ENCODE measurements at places on chromosomes 11 and 22.

DNA sequence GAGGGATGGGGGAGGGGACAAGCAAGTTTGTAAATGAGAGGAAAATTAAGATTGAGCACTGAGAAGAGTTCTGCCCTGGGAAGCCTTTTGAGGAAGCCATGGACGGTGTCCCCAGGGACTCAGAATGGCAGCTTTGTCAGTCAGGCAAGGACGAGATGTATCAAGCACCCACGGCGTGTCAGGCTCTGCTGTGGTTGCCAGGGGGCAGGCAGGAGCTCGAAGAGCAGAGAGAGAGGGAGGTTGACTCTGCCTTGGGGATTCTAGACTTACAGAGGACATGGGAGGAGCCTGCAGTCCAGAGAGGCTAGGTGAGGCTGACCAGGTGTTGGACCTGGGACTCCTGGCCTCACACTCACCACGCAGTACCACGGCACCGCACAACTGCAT lies 29.1 kb upstream of the SYT7 start:
- no peak for DNase-seq

DNA sequence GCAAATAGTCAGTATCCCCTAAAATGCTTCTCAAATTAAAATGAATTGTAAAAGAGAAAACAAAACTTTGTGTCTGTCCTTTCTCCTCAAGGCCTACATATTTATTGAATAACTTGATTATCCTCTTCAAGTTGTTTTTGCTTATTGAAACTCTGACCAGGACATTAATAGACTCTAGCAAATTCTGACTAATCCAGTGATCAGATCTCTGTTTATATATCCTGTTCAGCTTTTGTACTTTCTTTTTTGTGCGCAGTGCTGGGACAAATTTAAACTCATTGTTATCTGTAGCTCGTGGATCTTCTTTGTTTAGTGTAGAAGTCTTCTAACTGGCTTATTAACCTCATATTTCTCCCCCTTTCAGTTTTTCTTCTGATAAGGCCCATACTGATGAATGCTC lies 139.9 kb upstream of the SORL1-AS1 start:
- no peak for DNase-seq

- DNase-seq: no peak
Measured at GRCh38 chr11:70826541-70827335, 425.6 kb downstream of the SHANK2 start.

GRCh38 chr11:100469835-100470234 lies 217.3 kb upstream of the ARHGAP42 start:
- no peak for DNase-seq

DNA sequence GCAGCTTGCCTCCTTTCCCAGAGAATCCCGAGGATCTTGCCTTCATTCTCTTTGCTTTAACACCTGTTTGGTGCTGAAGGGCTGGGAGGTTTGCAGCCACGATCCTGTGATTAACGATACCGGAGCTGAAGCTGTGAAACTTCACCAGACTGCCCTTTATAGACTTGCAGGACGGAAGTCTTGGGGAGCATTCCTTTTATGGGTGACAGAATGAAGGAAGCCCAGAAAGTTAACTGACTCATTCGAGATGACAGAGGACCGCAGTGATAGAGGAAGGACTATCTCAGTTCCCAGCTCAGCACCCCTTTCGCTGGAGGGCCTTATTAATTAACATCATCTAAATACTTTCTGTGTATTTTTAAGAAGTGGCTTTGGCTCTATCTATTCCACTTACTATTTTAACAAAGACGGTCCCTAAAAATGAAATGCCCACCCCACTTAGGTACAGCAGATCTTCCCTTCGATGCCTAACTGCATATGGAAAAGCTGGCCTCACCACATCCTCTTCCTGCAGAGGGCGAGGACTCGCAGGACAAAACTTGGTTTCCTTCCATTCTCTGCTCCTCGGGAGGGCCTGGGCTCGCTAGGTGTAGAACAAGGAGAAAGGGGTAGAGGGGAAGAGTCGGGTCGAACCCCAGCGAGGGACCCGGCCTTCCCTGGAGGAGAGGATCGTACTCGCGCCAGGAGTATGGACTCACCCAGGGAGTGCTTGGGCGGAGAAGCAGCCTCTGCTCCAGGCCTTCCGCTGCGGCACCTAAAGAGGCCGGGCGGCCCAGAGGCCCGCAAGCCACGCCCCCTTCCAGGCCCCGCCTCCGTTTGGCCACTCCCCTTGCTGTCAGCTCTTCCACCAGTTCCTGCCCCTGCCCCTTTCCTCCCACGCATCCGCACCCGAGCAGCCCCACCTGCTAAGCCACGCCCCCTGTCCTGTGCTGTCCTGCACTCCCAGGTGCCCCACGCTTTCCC lies 30.7 kb upstream of the USP47 start:
- DNase-seq: no peak

- no peak for DNase-seq
Measured at GRCh38 chr11:19714387-19715363, 2.0 kb downstream of the NAV2 start.

DNA sequence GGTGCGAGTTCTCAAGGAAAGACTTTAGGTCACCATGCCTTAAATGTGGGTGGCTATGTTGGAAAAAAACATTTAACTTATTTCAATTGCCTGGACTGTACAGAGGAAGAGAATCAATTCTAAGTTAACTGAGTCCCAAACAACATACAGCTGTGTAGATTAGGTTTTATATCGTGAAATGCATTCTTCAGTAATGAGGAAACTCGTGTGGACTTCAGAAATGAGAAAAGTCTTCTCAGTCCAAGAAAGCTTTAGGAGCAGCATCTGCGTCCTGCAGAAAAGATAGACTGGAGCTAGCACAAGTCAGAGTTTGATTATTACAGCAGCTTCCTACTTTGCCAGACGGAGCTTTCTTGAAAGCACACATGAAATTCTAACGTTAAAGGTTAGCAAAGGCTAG lies 673.0 kb downstream of the OPCML start:
- DNase-seq: no peak

DNA sequence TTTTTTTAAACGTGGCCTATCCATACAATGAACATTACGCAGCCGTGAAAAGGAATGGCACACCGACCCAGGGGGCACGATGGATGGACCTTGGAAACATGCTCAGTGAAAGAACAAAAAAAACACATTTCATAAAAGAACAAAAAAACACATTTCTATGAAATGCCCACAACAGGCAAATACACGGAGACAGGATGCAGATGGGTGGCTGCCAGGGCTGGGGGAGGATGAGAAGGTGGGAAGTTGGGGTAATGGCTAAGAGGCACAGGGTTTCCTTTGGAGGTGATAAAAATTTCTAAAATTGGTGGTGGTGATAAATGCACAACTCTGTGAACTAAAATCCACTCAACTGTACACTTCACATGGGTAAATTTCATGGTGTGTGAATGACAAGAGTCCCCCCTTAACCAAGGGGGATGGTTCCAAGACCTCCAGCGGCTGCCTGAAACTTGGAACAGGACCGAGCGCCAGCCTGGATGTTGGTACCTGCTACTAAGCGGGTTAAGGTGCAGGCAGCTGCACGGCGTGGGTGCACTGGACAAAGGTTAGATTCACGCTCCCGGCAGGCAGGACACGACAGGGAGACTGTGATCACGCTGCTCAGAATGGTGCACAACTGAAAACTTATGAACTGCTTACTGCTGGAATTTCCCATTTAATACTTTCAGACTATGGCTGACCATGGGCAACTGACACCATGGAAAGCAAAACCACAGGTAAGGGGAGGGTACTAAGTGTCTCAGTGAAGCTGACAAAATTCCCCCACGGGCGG lies 16.5 kb downstream of the BRD1 start:
- no peak for DNase-seq

GRCh38 chr11:118660681-118661424 lies 18.6 kb downstream of the TREH start:
- DNase-seq: no peak

GRCh38 chr22:34055525-34056200 lies 135.4 kb upstream of the LARGE1 start:
- no peak for DNase-seq

DNA sequence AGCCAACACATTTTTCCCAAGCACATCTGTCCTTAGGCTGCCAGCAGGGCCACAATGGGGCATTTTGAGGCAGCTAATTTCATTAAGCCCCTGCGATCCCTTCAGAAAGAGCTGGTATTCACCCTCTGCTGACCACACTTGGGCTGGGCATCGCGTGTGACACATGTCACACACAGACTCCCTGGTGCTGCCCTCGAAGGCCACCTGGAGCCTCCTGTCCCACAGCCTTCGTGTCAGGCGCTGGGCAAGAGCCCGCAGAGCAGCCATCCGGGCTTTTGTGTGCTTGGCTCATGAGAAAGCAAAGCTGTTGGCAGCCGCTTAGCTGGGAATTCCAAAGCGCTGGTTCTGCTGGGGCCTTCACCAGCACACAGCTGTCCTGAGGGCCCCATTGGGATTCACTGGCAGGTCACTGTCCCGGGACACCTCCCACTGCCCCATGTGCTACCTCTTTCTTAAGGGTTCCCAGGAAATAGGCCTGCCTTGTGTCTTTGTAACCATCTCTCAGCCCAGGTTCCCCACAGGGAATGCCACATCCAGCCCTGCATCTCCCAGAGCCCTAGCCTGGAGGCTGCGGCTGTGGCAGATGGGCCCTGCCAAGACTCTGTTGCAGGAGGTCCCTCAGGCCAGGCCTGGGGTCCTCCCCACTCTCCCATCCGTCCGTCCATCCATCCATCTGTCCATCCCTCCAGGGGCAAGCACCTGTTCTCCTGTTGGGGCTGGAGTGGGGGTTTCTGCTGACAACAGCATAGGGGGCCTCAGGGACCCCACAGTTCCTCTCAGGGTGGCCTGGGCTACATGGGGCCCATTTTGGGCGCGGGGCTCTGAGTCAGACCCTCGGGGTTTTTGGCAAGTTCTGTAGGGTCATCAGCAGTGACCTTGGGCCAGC lies 4.9 kb downstream of the CLDN5 start:
- DNase-seq: no peak

- no peak for DNase-seq
Measured at GRCh38 chr22:22449819-22450218, 58.7 kb downstream of the ZNF280B start.

DNA sequence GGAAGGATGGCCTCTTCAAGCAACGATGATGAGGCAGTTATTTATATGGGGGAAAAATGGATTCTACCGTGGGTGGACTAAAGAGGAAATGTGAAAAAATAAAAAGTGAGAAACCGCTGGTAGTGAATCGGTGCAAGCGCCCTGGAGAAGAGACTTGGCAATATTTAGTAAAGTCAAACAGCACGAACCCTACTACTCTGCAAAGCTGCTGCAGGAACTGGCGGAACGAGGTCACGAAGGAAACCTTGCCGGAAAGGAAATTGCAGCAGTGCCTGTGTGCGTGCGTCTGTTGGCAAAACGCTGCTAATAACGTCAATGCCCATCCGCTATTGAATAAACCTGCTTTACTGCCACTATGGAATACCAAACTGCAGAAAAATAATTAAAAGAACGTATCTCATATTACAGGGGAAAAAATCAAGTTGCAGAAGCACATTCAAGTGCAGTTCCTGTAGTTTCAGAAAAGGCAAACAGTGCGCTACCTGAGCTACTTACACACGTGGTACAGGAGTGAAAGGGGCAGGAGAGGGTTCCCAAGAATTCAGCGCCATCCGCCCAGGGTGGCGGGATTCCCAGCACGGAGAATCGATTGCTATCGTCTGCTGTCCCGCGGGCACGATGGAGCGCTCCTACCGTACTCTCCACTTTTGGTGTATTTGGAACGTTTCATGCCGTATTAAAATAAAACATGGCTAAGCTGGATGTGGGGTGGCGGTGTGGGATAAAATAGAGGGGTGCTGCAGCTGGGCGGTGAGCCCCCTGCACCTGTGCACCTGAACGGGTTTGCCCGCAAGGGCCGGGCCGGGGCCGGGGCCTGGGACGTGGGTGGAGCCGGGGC lies 585 bp upstream of the NADSYN1 start:
- peak; percentile 29 for DNase-seq

GRCh38 chr11:3165152-3165705 lies at the start of gene OSBPL5:
Gene OSBPL5 (minus strand): TSS chr11:3165310. CDS start chr11:3129148, 36,162 bp downstream.
- DNase-seq: peak; percentile 22

DNA sequence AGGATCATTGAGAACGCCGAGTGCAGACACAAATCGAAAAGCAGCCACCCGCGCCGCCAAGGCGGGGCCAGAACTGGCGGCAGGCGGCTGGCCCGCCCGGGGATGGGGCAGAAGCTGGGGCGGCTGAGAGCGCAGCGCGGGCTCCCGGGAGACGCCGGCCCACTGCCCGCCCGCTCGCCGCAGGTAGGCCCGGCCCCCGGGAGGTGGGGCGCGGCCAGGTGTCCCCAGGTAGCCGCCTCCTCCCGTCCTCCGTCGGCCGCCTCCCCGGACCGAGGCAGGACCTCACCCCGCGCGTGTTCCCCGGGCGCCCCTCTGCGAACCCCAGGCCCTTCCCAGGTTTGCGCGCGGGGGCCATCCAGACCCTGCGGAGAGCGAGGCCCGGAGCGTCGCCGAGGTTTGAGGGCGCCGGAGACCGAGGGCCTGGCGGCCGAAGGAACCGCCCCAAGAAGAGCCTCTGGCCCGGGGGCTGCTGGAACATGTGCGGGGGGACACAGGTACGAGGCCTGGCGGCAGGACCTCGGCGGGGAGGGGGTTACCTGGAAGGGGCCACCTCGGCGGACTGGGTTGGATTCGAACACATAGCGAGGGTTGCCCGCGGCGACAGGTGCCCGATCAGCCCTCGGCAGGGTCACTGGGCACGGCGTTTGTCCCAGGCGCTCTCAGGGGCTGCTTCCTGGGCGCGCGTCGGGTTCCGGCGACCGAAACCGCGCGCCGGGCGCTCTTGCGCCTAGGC lies at the start of gene PRRG4:
TSS of gene PRRG4 (plus strand) at position 248 of the 733 bp plus-strand sequence. CDS start 603 bp downstream, outside the sequence.
- DNase-seq: no peak

- DNase-seq: no peak
Measured at GRCh38 chr11:32056438-32056837, 34.4 kb upstream of the RCN1 start.

DNA sequence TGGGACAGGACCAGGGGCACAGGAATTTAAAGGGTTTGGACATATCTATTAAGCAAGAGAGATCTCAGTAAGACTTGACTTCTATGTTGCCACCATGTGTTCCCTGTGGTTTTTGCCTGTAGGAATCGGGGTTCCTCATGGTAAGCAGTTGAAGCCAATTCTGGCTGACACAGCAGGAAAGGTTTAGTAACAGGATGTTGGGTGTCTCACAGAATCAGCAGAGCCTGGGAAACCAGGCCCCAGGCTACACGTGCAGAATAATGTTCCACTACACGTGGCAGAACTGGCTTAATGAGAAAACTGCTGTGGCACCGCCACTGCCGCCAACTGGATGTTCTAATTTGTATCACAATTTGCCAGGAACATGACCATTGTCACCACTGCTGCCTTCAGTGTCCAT lies 264.6 kb upstream of the PLET1 start:
- DNase-seq: no peak

DNA sequence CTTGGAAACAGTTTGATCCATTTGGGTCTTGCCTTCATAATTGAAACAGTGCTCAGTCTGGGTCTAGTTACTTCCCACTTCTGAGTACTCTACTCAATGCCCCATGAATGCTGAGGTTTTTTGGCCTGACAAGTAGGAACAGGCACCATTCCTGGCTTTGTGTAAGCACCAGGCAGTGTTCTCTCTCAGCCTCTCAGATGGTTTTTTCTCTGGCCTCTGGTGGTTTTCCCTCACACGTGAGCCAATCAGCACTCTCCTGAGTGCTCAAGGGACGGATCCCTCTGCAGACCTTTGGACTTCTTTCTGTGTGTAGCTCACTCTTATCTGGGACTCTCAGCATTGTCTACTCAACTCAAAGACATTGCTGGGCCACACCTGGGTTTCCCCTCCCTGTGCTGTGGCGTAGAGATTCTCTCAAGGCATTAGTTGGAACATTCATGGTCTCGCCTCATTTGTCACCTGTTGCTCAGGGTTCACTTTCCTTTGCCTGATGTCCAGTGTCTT lies 21.3 kb downstream of the SIK2 start:
- no peak for DNase-seq

- DNase-seq: no peak
Measured at GRCh38 chr11:32279672-32280071, 155.7 kb downstream of the WT1 start.

All from stimulated activated CD8-positive, alpha-beta memory T cell treated with anti-CD3 and anti-CD28 coated beads, Interleukin-4, amount 100 ng/mL, for 4 hours (primary cell).